ENCODE measurements at places on chromosomes 3 and 15.
A peak's percentile ranks its signal among the peaks of the same experiment; 100 is the strongest.

DNA sequence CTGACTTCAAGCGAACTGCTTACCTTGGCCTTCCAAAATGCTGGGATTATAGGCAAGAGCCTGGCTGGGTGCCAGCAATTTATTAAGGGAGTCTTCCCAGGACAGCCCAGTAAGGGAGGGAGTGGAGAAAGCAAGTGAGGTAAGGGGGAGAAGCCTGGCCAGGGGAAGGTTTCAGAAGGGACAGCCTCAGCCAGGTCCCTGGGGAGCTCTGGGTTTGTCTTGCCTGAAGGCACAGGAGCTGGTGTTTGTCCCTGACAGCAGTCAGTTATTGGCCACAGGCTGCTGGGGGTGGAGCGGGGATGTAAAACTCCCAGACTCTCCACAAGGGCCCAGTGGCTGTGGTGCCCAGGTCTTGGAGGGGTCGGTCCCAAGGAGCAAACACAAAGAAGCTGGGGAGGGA lies 33.0 kb upstream of the CDCP1 start:
- no peak for DNase-seq

DNA sequence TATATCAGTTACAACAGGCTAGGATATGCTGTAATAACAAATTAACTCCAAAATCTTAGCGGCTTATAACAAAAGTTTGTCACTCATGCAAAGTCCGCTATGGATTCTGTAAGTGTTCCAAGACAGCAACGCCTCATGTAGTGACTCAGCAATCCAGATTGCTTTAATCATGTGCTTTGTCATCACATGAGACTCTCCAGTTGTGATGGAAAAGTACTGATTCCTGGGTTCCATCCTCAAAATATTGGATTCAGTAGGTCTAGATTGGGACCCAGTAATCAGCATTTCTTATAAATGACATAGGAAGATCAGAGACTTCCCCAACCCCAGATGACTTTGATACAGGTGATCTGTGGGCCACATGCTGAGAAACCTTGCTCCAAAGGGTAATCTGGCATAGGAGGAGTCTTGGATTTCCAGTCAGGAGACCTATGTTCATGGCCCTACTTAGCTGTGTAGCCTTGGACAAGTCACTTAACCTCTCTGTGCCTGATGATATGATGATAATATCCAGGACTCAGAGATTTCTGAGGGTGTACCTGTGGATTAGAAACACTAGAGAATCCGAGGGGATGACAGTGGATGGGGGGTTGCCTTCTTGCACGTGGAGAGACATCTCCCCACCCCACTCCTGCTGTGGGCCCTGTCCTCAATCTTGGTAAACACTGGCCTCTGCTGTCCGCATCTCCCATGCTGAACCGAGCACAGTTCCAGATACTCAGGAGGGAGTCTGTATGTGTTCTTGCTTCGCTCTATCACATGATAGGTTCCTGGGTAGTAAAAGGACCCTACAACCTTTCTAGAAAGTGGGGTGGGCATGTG lies 65.5 kb downstream of the CORO2B start:
- DNase-seq = no peak

GRCh38 chr3:150756491-150757059 lies 6.4 kb downstream of the SIAH2 start:
- DNase-seq = no peak

DNA sequence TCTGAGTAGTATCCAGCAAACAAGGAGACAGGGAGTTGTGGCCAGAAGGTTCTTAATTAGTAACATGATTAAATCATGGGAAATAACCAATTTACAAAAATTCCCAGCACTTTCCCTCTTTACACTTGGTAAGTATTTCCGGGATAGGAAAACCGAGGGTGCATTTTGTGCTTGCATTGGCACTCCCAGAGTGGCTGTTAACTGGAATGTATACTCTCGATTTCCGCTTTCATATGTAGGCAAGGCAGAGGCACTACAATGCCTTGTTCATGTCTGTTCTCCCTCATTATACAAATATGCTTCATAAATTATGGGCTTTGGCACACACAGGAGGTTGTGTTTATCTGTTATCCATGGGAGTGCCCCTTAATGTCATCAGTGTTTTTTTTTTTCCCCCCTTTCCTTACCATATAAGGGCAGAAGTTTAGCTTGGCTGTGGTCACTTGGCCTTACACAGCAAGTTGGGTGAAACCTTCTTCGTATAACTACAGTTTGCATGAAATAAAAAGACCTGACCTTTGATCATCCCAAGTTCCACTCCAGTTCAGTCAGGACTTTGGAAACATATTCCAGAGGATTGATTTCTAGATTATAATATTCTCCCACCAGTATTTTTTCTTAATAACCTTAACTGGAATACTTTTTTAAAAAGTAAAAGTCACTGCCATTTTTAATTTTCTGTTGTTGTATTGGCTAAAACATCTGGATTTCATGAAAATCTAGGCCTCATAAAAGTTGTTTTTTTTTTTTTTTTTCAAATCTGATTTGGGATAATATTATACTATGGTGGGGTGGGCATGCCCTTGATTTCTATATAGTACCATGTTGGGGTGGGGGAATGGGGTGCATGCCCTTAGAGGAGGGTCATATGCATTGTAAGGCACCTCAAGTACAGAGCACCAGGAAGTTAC lies 8.9 kb downstream of the TPM1 start:
- no peak for DNase-seq

GRCh38 chr3:43704697-43705096 lies 14.0 kb downstream of the ABHD5 start:
- DNase-seq = no peak

DNA sequence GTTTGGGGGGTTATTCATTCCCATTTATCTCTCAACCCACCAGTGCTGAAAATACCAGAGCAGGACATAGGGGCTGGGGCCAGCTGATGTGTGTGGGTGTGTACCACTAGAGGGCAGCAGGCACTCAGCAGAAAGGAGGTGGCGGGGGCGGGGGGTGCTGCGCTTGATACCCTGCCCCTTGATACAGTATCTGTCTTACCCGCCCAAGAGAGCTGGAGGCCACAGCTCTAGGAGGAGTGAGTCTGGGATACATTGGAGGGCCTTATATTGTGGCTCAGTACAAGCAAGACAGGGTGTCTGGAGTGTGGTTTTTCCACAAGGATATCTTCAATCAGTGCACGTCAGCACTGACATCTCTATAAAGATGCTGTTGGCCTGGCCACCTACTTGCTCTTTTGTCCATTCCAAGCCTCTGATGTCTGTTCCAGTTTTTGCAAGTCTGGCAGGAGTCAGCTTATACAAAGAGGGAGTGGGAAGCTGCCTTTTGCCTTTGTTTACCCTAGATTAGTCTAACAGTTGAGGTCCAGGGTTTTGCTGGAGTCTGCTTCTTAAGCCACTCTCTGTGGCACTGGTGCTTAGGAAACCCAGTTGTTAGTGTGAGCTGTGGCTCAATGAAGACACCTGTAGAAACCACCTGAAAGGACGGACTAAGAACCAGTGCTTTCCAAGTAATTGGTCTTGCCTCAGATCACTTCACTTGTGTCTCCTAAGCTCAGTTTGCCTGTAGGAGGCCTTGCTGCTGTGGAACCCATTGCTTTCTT lies 1.5 kb upstream of the RBM15B start:
- peak; percentile 42 for DNase-seq

- DNase-seq = peak; percentile 76
These were observed 51.2 kb upstream of the MINAR1 start for GRCh38 chr15:79380755-79381497.

GRCh38 chr3:187802928-187803259 lies 57.6 kb upstream of the BCL6 start:
- peak; percentile 67 for DNase-seq

DNA sequence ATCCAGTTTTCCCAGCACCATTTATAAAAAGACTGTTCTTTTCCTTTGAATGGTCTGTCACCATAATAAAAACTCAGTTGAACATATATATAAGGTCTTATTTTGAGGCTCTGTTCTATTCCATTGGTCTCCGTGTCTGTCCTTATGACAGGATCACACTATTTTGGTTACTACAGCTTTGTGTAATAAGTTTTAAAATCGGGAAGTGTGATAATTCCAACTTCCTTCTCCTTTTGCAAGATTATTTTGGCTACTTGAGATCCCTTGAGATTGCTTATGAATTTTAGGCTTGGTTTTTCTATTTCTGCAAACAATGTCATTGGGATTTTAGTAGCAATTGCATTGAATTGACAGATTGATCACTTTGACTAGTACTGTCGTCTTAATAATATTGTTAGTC lies 35.7 kb downstream of the SACM1L start:
- DNase-seq = no peak

- DNase-seq = no peak
These were observed 483.2 kb downstream of the CNTN6 start for GRCh38 chr3:1576047-1576446.

GRCh38 chr15:87032295-87032694 lies 952.6 kb downstream of the AGBL1 start:
- DNase-seq = no peak

DNA sequence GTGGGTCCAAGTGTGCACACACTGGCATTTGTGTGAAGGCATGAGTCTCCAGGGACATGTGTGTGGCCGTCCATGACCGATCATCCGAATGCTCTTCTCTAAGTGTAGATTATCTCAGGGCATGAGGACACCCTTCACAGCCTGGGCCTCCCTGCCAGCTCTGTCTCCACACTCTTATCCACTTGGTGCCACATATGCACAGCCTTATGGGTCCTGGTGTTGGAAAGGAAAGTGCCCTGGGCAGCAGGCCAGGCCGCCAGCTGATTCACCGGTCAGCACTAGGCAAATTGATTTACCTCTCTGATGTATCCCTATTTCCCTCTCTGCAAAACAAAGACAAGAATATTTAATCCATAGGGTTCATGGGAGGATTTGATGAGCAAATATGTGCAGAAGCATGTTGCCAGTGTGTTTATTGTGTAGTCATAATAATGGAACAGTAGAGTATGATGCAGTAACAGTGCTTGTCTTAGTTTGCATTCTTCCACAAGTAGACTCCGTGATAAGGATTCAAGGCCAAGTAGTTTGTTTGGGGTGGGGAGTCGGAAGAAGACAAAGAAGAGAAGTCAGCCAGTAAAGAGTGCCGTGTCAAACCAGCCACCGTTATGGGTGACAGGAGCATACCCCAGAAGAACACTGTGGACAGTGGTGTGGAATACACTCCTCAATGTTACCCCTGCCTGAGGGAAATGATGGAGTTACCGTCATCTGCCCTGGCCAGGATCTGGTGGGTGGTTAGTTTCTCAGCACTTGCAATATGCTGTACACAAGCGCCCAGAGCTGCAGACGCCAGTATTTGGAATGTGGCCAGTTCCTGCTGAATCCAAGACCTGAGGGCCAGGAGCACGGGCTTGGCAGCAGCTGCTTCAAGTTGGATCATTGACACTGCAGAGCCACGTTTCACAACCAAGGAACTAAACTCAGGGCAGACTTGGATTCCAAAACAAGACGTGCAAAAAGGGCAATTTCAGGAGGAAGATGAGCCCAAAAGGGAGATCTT lies 85.1 kb downstream of the MTHFS start:
- DNase-seq = no peak

- no peak for DNase-seq
These were observed 324.0 kb downstream of the TBL1XR1 start for GRCh38 chr3:176873261-176873660.

- DNase-seq = no peak
These were observed 100.2 kb downstream of the DTWD1 start for GRCh38 chr15:49721091-49721490.
